T-helper 17 cell (primary cell): ENCODE measurements at places on chromosomes 7 and 10. TPM values are rescaled to one million over a fixed set of nuclear protein-coding genes. Genes with fewer than 3 reads are reported as not detected.

Gene GBX1
- not detected for total RNA-seq

DNA sequence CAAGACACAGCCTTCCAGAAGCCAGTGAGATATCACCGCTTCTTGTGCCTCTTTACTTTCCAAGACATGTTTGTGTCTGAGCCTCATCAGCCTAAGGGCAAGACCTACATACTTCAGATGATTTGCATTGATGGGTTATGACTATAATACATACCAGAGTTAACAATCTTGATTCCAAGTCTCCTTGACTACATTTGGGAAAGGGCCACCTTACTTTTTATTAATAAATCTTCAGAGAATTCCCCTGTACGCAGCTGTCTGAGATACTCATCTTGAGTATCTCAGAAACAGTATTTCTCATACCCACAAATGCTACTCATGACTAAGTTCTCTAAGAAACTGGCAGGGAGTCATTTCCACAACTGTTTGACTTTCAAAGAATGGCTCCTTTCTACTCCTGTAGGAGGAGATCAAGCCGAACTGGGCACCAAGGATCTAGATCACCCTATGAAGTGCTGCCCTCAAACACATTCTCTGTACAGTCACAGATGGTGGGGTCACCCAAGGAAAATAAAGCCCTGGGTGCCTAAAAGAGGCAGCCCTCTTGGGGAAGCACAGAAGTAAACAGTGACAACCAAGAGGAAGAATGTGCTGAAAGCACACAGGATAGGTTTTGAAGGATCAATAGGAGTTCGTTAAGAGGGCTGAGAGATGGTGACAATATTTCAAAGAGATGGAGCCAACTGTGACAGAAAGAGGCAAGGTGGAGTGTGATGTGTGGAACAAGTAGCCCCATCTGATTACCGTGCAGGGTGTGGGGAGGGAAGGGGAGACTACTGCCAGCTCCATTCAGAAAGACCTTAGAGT, 138.9 kb downstream of the JAZF1 start:
- peaks cover 22% of the 10 kb centered on the region for H3K4me1 ChIP-seq
- H3K36me3 ChIP-seq: peaks cover 2% of the 10 kb centered on the region
- no peak for DNase-seq
- H3K4me3 ChIP-seq: no peak overlapping the region
- H3K27ac ChIP-seq: no peak overlapping the region

Gene OR2A12
- total RNA-seq: not detected

DNA sequence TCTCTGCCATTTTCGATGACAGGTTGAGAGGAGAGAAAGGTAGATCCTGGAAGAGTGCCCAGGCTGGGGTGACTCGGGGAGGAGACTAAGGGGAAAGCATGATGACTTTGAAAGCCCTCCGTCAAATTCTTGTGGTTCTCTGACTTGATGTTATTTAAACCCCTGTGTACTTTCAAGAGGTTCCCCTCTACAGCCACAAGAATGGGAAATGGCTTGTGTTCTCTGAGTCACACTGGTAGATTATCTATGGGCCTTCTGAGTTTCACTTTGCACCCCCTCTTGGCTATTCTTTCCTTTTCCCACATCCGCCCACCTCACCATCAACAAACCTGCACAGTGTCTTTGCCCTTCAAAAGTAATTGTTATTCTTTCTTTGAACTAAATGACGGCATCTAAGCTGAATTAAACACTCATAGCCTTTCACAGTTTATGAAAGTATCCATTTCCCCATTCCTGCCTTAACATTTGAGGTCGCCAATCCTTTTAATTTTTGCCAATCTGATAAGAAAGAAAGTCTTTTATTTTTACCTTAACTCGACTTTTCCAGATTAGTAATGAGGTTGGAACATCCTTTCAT, 24.1 kb downstream of the PRF1 start:
- no peaks in the 10 kb centered on the region for H3K27me3 ChIP-seq
- peak overlapping the region; percentile 69 for H3K4me3 ChIP-seq
- H3K4me1 ChIP-seq: peaks cover 43% of the 10 kb centered on the region
- peak overlapping the region; percentile 89 for H3K27ac ChIP-seq
- no peaks in the 10 kb centered on the region for H3K36me3 ChIP-seq

DNA sequence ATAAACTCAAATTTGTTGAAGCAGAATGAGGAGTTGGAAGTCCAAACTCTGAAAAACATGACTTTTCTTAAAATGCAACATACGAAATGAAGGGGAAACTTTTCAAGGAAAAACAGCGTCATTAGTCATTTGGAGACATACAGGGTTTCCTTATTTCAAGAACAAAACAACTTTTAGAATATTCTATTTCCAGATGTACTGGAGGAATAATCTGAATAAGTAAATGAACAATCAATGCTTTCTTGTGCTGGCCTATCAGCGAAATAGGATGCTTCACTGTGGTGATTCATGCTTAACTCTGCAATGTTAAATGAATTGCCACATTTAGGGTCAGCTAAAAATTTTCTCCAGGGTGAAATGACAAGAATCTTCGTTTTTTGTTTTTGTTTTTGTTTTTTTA, 114.3 kb downstream of the SEMA3C start:
- H3K27ac ChIP-seq: no peak overlapping the region

GRCh38 chr10:52740913-52741675, 31.5 kb downstream of the MBL2 start:
- H3K4me3 ChIP-seq: no peak overlapping the region
- DNase-seq: no peak
- H3K36me3 ChIP-seq: no peaks in the 10 kb centered on the region
- no peaks in the 10 kb centered on the region for H3K4me1 ChIP-seq

- H3K27ac ChIP-seq: no peak overlapping the region
- no peaks in the 10 kb centered on the region for H3K4me1 ChIP-seq
- H3K27me3 ChIP-seq: no peaks in the 10 kb centered on the region
Measured at GRCh38 chr10:76433161-76434005, 1002.0 kb downstream of the LRMDA start.

Gene PNLIP
- total RNA-seq: not detected

DNA sequence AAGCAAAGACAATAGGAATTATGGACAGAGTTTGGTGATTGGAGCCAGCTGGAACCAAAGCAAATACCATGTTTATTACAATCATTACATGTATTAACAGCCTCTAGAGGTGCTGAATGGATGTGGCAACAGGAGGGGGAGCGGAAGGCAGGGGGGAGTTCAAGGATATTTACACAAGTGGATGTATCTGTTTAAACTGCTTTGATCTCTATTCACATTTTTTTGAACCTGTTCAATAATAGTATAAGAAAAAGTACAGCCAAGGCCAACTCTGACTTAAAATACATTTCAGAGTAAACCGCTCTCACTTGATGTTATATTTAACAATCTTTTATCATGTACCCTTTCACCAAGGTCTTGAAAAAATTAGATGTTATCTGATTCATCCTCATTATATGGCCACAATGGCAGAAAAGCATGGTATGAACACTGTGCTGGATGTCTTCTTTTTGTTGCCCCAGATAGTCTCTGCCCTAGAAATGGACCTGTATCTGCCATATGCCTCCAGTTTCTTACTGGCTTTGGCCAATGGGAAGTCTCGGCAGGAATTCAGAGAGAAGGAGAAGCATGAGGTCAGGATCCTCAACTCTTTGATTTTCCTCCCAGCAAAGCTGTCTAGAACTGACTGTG, 88.2 kb upstream of the FAM133B start:
- H3K4me1 ChIP-seq: peaks cover 30% of the 10 kb centered on the region
- no peak overlapping the region for H3K4me3 ChIP-seq
- no peak overlapping the region for H3K27ac ChIP-seq
- H3K27me3 ChIP-seq: no peaks in the 10 kb centered on the region
- DNase-seq: no peak

- DNase-seq: no peak
- no peaks in the 10 kb centered on the region for H3K27me3 ChIP-seq
- no peak overlapping the region for H3K4me3 ChIP-seq
- H3K27ac ChIP-seq: no peak overlapping the region
- no peaks in the 10 kb centered on the region for H3K4me1 ChIP-seq
- H3K36me3 ChIP-seq: no peaks in the 10 kb centered on the region
Measured at GRCh38 chr7:11579141-11579540, 252.9 kb downstream of the THSD7A start.

- no peaks in the 10 kb centered on the region for H3K36me3 ChIP-seq
- DNase-seq: no peak
- no peak overlapping the region for H3K27ac ChIP-seq
- H3K27me3 ChIP-seq: no peaks in the 10 kb centered on the region
- no peaks in the 10 kb centered on the region for H3K4me1 ChIP-seq
Measured at GRCh38 chr7:158237672-158238335, 349.8 kb downstream of the PTPRN2 start.

Gene HELLS
- total RNA-seq: 12.4 TPM

GRCh38 chr10:110860576-110861241, 11.0 kb upstream of the PDCD4 start:
- DNase-seq: peak; percentile 28
- H3K27me3 ChIP-seq: no peaks in the 10 kb centered on the region
- peaks cover 73% of the 10 kb centered on the region for H3K4me1 ChIP-seq
- H3K4me3 ChIP-seq: peak overlapping the region; percentile 41
- peak overlapping the region; percentile 100 for H3K27ac ChIP-seq

Gene NACAD
- 0.47 TPM for total RNA-seq

DNA sequence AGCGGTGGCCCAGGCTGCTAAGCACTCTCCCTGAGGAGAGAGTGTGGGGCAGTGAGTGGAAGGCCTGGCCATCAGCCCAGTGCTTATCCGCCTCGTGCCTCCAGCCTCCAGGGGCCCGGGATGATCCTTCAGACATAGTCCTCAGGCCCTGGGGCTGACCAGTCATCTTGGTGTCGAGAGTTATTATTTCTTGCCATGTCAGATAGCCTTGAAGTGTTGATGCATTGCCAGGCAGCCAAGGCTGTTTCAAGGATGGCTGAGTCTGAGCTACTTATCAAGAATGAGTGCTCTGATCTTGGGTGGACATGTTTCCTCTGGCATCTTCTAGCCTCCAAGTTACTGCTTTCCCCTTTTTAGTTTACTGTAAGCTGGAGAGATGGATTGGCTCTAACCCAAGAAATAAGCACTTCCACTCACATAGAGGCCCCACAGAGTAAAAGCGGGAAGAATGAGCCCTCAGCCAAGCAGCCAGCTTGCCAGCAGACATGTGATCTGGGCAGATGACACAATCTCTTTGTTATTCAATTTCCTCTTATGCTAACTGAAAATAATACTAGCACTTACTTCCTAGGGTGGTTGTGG, 136.5 kb upstream of the NAMPT start:
- DNase-seq: no peak
- peaks cover 13% of the 10 kb centered on the region for H3K4me1 ChIP-seq
- peaks cover 5% of the 10 kb centered on the region for H3K36me3 ChIP-seq
- H3K27ac ChIP-seq: peak overlapping the region; percentile 39
- peaks cover 26% of the 10 kb centered on the region for H3K27me3 ChIP-seq

Gene CAMK2B
- 0.31 TPM for total RNA-seq

- no peak overlapping the region for H3K4me3 ChIP-seq
- H3K4me1 ChIP-seq: no peaks in the 10 kb centered on the region
- H3K27me3 ChIP-seq: peaks cover 13% of the 10 kb centered on the region
- peaks cover 2% of the 10 kb centered on the region for H3K36me3 ChIP-seq
Measured at GRCh38 chr7:131957338-131958020, 401.1 kb upstream of the PODXL start.

Gene TRIL
- not detected for total RNA-seq

DNA sequence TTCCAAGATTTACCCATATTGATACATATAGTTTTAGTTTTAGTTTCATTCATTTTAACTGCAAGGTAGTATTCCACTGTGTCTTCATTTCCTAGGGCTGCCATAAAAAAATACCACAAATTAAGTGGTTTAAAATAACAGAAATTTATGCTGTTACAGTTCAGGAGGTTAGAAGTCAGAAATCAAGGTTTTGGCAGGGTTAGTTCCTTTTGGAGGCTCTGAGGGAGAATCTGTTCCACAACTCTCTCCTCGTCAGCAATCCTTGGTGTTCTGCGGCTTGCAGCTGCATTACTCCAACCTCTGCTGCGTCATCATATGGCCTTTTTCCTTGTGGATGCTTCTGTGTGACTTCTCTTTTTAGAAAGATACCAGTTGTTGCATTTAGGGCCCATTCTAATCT, 176.2 kb downstream of the DNAJC1 start:
- H3K4me1 ChIP-seq: no peaks in the 10 kb centered on the region
- no peak overlapping the region for H3K27ac ChIP-seq
- no peaks in the 10 kb centered on the region for H3K27me3 ChIP-seq
- H3K36me3 ChIP-seq: peaks cover 3% of the 10 kb centered on the region
- no peak overlapping the region for H3K4me3 ChIP-seq

Gene FAM25C
- not detected for total RNA-seq

- no peak overlapping the region for H3K4me3 ChIP-seq
- H3K4me1 ChIP-seq: no peaks in the 10 kb centered on the region
- DNase-seq: peak; percentile 36
Measured at GRCh38 chr10:132836832-132837540, 51.0 kb upstream of the NKX6-2 start.

- DNase-seq: no peak
- H3K4me1 ChIP-seq: no peaks in the 10 kb centered on the region
- H3K4me3 ChIP-seq: no peak overlapping the region
- no peak overlapping the region for H3K27ac ChIP-seq
- H3K36me3 ChIP-seq: no peaks in the 10 kb centered on the region
Measured at GRCh38 chr7:135710417-135711138, 17.4 kb downstream of the SLC13A4 start.

Gene CDK14
- total RNA-seq: 4.6 TPM

Gene CCL24
- total RNA-seq: not detected

Gene FAM25A
- total RNA-seq: not detected
